Posterior vena cava (tissue), 2 donors: ENCODE measurements at places on chromosomes 4 and X. TPM values are rescaled to one million over a fixed set of nuclear protein-coding genes. Genes with fewer than 3 reads are reported as not detected.
A peak's percentile ranks its signal among the peaks of the same experiment; 100 is the strongest.

GRCh38 chr4:186445040-186445439 lies 110.3 kb downstream of the MTNR1A start:
- DNase-seq, result no peak

DNA sequence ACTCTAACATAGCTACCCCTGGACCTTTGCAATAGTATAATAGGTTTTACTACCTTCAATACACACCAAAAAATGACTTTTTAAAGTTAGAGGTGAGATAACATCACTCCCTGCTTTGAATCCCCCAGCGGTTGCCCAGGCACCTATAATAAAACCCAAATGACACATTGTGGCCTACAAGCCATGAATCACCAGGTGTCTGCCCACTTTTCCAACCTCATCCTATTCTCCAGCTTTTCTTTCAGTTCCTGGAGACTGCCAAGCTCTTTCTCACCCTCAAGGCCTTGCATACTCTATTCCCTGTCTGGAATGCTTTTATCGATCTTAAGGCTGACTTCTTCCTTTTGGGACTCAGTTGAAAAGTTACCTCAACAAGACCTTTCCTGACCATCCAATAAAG lies 16.4 kb upstream of the PRSS48 start:
- DNase-seq, result no peak

The RHOXF2 gene
- not detected for total RNA-seq

The PTCHD1 gene
- 10.3 TPM for total RNA-seq

The TECRL gene
- total RNA-seq, result not detected

DNA sequence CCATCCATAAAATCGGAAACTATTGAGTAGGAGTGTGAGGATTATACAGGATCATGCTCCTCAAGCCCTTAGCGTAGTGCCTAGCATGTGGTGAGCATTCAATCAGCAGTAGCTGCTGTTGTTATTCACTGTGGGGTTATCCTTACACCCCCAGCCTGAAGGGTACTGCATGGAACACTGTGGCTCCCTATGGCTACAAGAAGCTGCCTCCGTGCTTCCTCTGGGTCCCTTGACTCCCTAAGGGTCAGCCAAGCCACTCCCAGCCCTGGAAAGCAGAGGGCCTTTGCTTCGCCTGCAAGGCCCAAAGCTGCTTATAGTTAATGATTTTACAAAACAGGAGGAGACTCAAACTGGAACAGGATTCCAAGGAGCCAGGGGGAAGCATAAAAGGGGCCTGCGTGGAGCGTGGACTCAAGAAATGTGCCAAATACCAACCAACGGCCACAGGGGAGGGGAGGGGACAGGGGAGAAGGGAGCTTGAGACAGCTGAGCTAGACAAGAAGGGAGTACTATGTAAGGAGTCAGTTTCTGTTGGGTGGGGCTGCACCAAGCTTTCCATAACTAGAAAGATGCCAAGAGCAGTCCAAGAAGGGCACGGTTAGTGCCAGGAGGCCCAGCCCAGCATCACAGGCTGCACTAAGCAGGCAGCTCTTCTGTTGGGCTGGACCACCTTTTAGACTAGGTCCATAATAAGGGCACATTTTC lies 15.9 kb downstream of the SEPTIN6 start:
- no peak for DNase-seq

- no peak for DNase-seq
Observed at GRCh38 chrX:113075521-113075920, 234.9 kb upstream of the AMOT start.

GRCh38 chr4:7171191-7171900 lies 21.0 kb upstream of the SORCS2 start:
- peak; percentile 23 for DNase-seq

DNA sequence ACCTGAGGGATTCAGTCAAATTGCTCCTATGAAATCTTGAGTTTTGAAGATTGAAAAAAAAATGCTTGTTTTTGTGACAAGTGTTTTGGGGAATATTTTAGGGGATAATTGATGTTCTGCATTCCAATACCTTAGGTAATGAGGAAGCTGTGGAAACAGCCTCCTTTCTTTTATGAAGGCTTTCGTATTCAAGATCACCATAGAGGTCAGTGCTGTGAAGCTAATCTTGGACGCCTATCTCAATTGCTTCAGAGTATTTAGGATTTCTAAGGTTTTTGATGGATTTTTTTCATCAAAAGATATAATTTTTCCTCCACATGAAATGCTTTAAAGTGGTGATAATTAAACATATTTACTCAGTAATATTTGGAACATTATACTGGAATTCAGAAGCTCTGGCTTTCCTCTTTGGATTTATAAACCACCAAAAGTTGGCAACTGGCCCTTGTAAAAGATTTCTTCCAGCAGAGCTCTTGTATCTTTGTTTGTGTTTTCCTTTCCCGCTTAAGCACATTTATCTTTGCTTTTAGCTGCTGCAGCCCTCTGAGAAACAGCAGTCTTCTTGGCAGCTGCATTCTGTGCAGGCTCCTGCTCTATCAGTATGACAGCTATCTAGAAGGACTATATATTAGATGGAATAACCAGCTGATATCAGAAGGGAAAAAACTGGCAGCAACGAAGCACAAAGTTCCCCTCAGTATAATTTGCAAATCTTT lies 63.7 kb downstream of the HMGB2 start:
- DNase-seq, result no peak

DNA sequence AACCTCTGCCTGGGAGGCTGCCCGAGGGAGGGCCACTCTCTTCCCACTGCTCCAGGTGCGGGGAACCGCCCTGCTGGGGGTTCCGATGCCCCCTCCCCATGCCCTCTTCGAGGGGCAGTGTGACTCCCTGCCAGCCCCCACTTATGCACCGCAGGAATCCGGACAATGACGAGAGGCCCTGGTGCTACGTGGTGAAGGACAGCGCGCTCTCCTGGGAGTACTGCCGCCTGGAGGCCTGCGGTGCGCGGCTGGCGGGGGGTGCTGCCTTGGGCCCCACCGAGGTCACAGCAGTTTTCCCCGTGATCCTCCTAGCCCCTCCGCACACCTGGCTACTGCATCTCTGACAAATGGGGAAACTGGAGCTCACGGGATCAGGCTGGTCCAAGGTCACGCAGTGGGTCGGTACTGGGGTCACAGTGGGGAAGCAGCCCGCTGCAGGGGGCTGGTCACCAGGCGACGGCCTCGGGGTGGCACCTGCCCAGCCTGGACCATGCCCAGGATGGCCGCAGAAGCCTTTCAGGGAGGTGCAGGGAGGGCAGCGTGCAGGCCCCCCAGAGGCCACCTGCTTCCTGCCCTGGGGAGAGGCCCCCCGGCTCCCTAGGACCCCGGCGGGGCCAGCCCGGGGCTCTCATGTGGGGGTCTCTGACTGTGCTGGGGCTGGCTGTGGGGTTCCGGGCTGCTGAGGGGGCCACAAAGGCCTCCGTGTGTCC lies 3.5 kb downstream of the HGFAC start:
- no peak for DNase-seq

The ATP11C gene
- total RNA-seq, result 24.5 TPM

GRCh38 chr4:61923179-61923578 lies 723.1 kb downstream of the ADGRL3 start:
- no peak for DNase-seq

DNA sequence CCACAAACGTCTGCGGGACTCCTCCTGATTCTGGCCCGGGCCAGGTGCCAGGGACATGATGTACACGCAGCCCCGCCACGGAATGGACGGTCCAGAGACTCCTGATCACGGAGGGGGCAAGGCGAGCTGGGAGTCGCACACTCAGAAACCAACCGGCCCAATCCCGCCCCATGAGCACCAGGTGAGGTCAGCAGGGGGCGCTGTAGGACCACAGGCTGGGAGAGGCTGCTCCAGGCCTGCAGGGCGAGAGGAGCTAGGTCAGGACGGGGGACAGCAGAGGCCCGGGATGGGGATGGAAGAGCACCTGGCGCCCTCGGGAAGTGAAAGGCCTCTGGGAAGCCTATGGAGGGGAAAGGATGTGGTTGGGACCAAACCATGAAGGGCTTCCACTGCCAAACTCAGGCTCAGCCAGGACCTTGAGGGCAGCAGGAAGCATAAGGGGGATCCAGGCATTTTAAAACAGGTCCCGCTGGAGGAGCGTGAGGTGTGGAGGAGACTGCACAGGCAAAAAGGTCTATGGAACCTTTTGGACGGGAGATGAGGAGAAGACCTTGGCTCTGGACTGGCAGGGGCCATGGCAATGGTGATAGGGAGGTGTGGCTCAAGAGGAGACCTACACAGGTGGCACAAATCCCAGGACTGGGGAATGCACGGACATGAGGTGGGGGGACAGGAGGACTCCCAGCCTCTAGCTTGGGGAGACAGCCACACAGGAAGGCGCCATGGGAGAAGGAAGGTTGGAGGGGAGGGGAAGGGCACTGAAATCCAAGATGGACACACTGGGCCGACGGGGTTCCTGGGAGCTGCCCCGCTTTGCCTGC lies 79.2 kb downstream of the MTMR1 start:
- DNase-seq, result peak; percentile 92

The P2RY4 gene
- 0.57 TPM for total RNA-seq

The ARMCX6 gene
- 37.8 TPM for total RNA-seq

DNA sequence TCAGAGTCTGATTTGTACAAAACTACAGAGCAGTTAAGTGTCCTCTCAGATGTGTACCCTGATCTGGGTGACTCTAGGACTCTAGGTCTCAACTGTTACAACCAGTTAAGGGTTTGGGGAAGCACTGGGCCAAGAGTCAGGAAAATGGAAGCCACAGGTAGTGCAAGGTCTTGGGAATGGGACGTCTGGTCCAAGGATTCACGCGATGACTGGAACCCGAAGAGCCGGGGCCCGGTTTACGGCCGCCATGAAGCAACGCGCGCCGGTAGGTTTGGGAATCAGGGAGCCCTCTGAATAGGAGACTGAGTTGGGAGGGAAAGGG lies 321 bp upstream of the HPRT1 start:
- DNase-seq, result no peak

GRCh38 chrX:26778320-26778888 lies 562.4 kb downstream of the MAGEB5 start:
- no peak for DNase-seq

GRCh38 chr4:10225096-10225495 lies 108.5 kb upstream of the WDR1 start:
- DNase-seq, result no peak

The ZMAT1 gene
- total RNA-seq, result 8.8 TPM
